ENCODE measurements at places on chromosomes 3 and 15.

DNA sequence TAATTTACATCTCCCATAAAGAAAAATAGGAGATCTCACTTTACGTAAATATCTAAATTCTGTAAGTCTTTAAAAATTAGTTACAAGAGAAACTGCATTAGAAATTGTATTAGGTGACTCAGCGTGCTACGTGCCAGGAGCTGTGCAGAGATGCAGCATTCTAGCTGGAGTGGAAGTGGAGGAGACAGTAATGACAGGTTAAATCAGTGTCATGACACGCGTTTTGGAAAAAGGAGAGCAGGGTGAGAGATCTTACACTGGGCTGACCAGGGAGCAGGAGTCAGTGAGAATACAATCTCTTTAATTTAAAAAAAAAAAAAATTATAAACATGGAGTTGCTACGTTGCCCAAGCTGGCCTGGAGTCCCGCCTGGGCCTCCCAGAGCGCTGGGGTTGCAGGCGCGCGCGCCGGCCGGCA lies 635 bp downstream of the TUBGCP5 start:
- DNase-seq: no peak

GRCh38 chr3:103847081-103848062 lies 1412.6 kb downstream of the ZPLD1 start:
- no peak for DNase-seq

DNA sequence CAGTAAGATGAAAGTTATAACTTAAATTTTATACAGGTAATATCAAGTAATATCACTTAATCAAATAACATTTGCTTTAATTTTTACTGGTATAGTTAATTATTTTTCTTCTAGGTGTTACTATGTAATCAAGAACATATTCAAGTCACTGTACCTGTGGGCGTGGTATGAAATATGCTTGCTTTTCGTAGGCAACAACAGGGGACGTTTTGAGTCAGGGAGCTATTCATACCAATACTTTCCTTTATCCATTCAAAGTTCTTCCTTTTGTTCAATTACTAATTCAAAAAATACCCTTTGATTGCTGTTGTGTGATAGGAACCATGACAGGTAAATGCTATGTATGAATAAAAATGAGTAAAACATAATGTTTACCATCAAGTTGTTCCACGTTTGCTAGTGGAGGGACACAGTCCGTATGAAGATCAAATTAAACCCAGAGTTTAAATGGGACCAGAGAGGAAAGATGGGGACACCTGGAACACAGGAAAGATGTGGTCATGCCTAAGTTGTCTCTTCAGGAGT lies 654.0 kb upstream of the KCNMB2 start:
- no peak for DNase-seq

DNA sequence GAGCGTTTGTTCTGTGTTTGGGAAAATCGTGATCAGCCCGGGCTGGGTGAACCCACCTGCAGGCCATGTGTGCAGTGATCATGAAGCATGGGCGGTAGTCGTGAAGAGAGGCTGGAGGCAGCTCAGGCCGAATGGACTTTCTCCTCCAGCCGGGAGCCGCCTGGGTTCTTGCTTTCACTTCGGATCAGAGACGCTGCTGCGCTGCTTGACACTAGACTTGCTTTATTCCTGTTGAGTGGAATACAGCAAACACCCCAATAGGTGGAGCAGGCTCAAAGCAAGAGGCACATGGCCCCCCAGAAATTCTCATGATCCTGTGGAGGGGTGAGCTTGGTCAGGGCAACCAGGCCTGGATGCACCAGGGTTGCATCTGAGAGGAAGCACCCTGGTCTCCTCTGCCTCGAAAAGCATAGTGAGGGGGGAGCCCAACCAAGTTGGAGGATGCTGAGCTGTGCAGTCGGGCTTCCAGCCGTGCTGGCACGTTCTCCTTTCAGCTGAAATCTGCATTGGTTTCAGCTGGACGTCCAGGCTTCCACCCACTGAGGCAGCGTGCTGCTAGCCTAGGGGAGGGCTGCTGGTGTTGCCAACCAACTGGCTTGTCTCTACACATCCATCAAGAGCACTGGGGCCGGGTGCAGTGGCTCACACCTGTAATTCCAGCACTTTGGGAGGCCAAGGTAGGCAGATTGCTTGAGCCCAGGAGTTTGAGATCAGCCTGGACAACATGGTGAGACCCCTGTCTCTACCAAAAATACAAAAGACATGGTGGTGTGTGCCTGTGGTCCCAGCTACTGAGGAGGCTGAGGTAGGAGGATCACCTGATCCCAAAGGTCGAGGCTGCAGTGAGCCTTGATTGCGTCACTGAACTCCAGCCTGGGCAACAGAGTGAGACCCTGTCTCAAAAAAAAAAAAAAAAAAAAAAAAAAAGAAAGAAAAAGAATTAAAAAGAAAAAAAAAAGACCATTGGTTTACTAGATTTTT lies 2.8 kb upstream of the NRROS start:
- DNase-seq: no peak

DNA sequence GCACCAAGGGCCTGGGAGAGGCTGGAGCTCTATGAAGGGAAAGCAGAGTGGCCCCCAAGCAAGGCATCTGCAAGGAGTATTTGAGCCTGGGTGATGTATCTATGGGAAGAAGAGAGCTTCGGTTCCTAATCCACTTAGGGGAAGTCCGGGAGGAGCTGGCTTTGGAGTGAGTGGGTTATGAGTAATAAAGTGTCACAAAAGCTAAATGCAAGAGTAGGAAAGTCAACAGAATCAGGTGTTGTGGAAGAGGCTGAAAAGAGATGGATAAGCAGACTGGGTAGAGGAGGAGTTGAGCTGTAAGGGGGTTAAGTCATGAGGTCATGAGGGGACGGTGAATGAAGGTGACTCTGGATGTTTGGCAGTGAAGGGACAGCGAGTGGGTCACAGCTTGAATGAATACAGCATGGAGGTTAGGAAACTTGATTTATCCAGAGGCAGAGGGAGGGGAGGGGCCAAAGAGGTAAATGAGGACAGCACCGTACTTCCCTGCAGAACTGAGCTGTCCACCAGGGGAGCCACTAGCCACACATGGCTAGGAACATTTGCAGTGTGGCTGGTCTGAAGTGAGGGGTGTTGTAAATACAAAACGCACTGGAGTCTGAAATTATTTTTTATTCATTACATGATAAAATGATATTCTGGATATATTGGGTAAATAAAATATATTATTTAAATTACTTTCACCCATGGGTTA lies 83.3 kb downstream of the ADCY5 start:
- DNase-seq: peak; percentile 9

GRCh38 chr15:82064824-82065223 lies 19.0 kb upstream of the MEX3B start:
- DNase-seq: no peak

DNA sequence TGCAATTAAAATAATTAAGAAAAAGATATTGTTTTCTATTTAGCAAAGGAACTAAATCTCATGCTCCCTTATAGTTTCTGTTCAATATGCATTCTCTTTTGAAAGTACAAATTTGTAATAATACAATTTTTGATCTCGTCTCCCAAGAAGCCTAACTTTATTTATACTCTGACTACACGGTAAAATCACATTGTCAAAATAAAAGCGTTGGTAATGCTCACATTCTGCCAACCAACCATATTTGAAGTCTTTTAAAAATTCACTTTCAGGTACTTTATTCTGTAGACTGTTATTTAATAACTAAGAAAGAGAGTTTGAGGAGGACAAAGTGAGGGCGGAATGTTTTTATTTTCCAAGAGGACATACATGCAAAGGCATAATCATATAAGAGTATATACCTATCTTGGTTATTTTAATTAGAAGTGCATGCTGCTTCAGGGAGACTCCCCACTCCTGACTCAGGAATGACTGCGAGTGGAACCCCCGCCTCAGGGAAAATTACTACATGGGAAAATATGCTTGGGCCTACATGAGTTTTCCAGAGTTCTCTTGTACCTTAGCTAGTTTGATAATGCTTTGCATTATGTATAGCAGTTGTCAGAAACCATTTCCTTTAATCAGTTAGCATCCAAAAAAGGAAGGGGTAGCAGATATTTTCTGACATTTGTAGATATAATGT lies 19.3 kb downstream of the MBNL1 start:
- no peak for DNase-seq

GRCh38 chr3:139557041-139557440 lies 17.5 kb upstream of the RBP1 start:
- DNase-seq: no peak

GRCh38 chr3:107684431-107684925 lies 161.7 kb downstream of the BBX start:
- no peak for DNase-seq

GRCh38 chr3:186514296-186515002 lies 29.7 kb downstream of the CRYGS start:
- no peak for DNase-seq

DNA sequence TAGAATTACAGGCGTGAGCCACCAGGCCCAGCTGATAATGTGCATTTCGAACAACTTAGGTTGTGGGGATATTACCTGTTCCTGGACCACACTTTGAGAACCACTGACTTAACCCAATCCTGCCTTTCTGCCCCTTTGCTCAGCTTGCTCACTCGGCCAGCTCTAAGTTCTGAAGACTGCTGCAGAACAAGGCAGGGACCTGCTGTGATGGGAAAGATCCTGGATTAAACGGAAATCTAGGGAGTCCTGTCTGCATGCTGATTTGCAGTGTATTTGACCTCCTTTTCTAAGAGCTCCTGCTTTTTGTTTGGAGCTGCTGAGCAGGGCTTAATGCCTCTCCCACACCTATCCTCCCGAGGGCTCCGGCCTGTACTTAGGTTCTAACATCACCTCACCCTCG lies 2.9 kb downstream of the LTK start:
- no peak for DNase-seq

- DNase-seq: no peak
These were observed 27.3 kb downstream of the CCDC33 start for GRCh38 chr15:74263466-74263865.

GRCh38 chr15:42021593-42021992 lies 751 bp upstream of the PLA2G4E start:
- DNase-seq: peak; percentile 44

DNA sequence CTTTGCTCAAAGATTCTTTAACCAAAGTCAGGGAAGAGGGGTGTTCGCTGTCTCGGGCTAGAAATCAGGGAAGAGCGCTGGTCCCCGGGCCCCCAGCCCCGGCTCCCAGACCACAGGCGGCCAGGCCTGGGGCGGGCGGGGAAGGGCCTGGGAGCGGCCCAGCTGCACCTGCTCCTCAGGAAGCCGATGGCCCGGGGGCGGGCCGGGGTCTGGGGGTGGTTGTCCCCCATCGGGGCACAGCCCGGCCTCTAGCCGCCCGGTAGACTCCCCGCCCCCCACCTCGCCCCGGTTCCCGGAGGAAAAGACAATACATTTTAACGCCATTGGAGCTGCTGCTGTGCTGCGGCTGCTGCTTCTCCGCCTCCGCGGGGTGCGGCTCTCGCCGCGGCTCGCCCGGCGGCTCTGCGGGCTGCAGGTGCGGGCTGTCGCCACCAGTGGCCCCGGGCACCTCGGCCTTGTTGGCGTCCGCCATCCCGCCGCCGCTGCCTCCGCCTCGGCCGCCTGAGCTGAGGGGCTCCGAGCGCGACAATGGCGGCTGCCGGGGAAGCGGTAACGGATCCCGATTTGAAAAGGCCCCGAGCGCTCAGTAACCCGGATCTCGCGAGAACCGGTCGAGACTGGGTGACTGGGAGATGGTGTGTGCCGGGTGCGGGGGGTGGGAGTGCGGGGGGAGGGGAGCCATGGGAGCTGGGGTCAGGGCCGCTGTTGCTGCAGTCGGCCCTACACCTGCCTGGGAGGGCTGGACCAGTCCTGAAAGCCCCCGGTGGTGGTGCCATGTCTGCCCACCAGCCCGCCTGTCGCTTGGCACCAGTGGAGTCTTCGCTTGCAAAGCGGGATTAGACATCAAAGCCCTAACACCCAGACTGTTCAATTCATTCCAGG lies at the start of gene MYEF2:
MYEF2 (minus strand) TSS at position 530 of the 882 bp plus-strand sequence; CDS start at position 472, 58 bp downstream.
- DNase-seq: peak; percentile 87

GRCh38 chr3:119647171-119647570 lies 13.2 kb downstream of the POPDC2 start:
- DNase-seq: no peak

DNA sequence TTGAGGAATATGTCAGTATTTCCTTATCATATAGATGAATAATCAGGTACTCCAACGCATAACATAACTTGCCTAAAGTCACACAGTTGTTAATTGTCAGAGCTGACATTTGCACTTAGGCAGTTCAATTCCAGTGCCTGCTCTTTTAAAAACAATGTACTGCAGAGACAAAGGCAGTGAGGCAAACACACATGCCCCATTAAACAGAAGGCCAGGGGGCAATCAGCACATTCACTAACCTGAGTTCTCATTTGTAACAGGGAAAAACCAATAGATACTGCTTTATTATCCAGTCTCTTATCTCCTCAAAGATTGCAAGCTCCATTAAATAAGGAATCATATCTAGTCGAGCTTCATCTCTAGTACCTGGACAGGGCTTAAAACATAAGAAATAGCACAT lies 1017.4 kb downstream of the SQOR start:
- DNase-seq: no peak

- no peak for DNase-seq
These were observed 181.7 kb upstream of the ANKRD28 start for GRCh38 chr3:15979495-15979894.

DNA sequence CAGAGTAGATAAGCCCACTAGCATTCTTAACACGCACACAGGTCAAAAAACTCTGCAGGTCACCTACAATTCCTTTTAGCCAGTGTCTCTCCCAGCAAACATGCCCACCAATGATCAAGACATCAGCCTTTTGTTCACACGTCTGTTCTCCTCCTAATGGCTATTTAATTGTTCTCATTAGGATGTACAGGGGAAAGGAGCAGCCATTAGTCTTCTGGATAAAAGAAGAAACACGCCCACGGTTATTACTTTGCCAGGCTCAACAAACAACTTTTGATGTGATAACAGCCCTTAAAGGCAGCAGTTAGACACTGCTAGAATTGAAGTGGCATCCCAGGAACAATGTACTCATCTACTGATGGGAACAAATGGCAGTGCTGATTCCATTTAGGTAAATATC lies 108.8 kb downstream of the NTRK3 start:
- DNase-seq: no peak

- no peak for DNase-seq
These were observed 170.5 kb upstream of the TBL1XR1 start for GRCh38 chr3:177367788-177368187.

DNA sequence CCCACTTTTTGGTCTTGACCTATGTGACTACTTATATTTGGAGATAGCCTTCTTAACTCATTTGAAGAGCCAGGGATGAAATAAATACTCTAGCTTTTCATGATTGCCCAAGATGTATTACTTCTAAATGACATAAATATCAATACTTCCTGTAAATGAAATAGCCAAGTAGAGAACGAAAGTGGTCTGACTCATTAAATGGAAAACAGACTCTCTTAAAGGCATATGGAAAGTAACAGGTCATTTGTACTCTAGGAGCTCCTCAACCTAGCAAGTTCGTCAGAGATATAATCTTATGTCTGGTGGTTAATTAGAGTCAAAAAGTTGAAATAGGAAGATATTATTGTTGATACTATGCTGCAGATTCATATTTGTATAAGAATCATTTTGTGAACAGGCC lies 1105.4 kb downstream of the TUSC7 start:
- DNase-seq: no peak

DNA sequence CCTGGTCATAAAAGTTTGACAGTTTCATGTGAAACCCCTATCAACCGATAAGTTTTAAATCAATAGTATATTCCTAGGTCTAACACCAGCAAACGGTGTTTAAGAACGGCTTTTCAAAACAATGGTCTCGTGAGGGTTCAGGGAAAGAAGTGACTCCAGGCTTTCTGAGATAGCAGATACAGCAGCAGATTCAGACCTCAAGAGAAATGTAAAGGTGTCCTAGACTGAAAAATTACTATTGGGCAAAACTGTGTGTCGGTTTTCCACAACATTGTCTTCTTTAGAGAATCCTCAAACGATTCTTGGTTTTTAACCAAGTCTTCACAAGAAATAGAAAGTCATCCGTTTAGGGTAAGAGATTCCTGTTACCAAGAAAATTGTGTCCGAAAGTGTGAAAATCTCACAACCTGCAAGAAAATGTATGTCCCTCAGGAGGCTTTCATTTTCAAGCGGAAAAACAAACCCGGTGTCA lies 1.2 kb downstream of the SETD2 start:
- no peak for DNase-seq

Data from upper lobe of right lung (tissue), 1 donor.